Cortex of kidney (tissue), 1 donor: ENCODE measurements at places on chromosomes 7 and 10.

DNA sequence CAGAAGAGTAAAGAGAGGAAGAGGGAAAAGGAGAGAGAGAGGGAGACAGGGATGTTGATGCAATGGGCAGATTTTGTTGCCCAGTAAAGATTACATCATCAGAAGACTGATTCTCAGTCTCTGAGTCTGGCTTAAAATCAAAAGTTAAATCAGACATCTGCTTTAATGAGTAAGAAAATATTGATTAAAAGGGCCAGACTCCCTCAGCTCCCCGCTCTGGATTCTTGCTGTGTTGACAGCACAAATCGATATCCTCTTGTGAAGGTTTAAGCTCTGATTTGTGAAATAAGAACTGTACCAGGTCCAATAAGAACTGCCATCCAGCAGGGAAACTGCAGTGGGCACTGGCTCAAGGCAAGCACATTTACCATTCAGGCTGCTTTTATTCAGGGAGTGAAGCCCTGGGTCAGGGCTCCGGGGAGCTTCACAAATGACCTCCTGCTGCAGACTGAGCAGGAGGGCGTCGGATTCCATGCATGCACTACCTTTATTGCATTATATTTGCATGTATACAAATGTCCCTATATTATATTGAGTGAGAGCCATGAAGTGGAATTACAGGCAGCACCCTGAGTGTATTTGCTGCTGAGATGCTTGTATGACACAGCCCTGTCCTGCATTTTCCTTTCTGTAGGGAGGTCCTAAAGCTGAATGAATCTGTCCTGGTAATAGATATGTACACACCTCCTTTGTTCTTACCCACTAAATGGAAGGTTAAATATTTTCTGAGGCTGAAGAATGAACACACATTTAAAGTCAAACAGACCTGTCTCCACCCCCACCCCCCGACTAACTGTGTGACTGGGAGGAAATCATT lies 401.5 kb downstream of the REEP3 start:
- no peak for DNase-seq

DNA sequence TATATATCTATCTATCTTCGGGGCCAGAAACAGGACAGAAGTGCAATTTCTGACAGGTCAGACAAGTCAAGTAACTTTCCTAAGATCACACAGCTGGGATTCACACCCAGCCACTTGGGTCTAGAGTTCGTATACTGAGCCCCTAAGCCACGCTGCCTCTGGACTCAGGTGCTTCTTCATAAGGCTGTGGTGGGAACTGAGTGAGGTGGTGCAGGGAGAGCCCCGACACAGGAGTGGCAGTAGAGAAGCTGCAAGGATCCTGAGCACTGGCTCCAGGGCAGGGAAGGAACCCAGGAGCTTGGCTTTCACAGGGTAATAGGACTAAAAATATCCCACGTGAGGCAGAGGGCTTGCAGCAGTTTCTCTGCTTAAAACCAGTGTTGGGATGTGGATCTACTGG lies 33.8 kb downstream of the C10orf53 start:
- no peak for DNase-seq

DNA sequence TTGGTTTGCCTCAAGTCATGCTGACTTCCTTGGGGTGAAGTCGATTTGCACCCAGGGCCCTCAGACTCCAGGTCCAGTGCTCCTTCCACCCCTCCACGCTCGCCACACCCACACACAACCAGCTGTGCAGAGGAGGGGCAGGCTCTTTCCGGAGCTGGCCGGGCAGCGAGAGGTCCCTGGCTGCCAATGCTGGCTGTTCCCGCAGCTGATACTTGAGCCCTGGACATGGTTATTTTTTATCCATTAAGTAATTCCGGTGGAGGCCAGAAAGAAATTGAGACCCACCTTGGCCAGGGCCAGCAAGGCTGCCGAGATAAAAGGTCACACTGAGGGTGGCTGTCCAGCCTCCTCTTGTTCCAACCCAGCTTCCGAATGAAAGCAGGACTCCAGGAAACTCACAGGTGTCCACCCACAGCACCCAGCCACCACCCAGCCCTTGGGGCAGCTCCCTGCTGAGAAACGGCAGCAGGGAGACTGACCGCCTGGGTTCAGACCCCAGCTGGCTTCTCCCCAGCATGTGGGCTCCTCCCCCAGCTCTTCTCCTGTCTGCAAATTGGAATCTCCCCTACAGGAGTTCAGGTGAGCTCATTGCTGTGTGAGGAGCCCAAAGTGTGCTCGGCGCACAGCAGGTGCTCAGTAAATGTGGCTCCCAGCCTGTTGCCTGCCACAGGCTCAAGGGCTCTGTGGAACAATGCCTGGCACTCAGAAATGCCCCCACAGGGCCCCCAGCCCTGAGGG lies 77.8 kb downstream of the PDGFA start:
- no peak for DNase-seq

DNA sequence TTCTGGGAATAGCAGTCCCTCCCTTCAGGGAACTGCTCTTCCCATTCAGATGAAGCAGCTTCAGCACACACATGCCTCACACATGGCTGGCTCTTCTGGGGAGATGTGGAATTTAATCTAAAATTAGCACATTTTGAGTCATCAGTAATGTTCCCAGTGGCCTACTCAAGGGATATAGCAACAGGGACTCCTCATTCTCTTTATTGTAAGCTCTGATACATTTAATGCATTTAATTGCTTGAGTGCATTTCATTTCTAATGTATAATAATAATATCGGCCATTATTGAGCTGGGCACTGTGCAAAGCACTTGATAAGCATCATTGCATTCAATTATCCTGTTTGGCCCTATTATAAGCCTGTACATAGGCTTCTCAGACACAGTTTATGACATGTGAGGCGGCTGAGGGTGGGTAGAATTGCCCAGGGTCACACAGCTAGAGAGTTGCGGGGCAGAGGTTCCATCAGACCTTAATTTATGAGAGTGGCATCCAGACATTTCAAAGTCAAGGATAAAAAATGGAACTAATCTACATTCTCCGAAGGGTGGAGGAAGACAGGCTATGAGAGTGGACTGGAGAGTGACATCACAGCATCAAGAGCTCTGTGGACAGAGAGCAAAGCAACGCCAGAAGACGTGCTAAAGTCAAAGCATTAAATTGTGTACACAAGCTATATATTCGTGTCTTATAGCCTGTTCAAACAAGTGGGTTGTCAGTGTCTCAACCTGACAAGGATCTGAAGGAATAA lies 76.8 kb downstream of the LANCL2 start:
- DNase-seq = no peak

DNA sequence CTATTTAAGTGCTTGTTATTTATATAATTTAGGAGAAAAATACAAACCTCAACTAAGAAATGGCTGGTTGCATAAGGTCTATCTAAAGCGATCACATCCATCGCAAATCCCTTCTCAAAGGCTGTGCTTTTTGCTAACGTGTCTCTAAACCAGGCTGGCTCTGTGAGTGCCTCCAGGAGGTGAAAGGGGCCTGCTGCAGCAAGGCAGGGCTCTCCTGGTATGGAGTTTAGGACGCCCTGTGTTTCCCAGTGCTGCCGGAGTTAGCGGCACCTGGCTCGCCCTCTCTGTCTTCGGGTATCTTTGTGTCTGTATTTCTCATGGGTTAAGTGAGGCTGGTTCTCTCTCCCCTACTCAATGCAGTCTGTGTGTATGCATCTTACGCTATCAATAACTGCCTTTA lies 68.4 kb upstream of the ATP6V0A4 start:
- no peak for DNase-seq

DNA sequence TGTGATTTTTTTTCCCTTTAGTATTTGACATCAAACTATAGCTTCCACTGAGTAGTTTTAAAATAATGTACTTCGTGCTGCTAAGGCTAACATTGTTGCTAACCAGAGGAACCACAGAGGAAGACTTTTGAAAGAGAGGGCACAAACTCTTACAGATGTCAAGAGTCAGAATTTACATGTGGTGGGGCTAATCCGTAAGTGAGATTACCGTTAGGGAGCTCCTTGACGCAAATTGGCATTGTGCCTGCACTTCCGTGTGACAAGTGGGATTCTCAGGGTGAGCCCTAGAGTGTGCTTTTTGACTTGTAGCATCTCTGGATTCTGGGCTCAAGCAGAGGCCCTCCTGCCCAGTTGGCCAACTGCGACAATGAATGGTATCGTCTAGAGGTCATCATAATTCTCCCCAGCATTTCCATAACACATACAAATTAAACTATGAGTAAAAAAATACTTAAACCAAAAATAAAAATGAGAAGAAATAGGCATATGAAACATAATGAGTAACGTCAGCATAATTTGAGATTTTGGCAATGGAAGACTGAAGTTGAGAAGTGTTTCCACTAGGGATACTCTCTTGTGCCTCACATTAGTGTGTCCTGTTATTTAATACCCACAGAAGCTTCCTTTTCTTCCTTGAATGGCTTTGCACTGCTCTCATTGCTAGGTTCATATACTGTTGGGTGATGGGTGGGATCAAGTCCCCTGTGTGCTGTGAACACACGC lies 164.0 kb downstream of the SDK1 start:
- DNase-seq = no peak

- DNase-seq = no peak
These were observed 10.4 kb upstream of the PRKG1 start for GRCh38 chr10:51063659-51064535.

GRCh38 chr10:77358656-77359055 lies 279.0 kb downstream of the KCNMA1 start:
- no peak for DNase-seq

DNA sequence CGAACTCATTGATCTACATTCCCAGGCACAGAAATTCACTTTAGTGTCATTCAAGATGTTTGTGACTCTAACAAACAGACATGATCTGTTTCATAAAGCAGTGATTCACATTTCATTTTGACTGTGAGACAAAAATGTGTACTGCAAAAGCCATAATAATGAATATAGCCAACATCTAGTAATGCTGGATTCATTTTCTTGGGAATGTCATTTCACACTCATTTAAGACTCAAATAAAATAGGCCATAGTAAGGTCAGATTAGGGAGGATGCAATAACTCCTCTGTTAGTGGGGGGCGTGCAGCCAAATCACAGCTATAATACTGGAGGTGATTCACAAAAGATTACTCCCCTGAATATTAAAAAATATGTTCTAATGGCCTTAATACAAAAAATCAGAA lies 566.6 kb upstream of the ZWINT start:
- DNase-seq = no peak

- DNase-seq = no peak
These were observed 148.7 kb downstream of the MYOF start for GRCh38 chr10:93333278-93333978.

GRCh38 chr7:7682861-7683260 lies 35.5 kb downstream of the RPA3 start:
- no peak for DNase-seq

- DNase-seq = no peak
These were observed 80.9 kb upstream of the SHH start for GRCh38 chr7:155893176-155893575.

DNA sequence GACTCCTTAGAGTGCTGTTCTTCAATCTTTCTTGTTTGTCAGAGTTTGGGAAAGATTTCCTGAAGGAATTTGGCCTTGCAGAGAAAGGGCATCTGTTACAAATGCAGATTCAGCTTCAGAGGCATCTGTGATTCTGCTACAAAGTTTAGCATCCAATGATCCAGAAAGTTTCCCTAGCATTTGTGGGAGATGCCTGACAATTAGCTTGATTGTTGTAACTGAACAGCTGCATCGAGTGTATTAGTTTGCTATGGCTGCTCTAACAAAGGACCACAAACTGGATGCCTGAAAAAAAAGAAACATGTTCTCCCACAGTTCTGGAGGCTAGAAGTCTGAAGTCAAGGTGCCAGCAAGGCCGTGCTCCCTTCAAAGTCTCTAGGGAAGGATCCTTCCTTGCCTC lies 365.1 kb downstream of the GRID1 start:
- DNase-seq = no peak

GRCh38 chr10:125533866-125534265 lies 149.1 kb downstream of the TEX36 start:
- DNase-seq = no peak

- no peak for DNase-seq
These were observed 33.9 kb upstream of the SLC29A3 start for GRCh38 chr10:71285180-71285545.

DNA sequence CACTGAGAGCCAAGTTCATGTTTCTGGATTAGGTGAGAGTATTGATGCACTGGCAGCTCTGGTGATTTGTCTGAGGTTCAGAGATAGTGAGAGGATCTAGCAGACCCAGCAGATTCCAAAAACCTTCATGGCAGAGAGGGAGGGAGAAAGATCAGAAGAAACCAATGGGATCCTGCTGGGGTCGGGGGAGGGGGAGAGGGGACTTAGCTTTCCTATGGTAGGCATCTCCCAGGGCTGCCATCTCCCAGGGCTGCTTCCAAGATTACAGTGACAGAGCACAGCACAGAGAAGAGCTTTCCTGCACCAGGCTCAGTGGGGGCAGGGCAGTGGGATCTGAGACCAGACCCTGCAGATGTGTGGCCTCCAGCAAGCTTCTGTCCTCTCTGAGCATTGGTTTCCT lies 76.8 kb upstream of the GDF10 start:
- no peak for DNase-seq

DNA sequence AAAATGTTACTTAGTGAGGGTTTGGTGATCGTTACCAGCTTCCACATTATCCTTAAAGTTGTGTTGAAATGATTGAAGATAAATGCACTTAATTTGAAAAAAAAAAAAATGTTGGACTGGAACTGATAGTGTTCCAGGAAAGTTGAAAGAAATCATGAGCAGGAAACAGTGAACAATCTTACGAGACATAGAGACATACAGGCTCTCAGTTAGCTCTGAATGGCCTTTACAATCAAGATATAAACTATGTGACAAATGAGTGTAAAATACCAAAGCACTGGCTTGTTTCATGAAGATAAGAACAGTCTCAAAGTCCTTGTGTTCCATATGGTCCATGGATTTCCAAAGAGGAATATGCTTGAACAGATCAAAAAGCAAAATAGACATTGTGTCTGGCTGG lies 430.1 kb upstream of the ETV1 start:
- no peak for DNase-seq

DNA sequence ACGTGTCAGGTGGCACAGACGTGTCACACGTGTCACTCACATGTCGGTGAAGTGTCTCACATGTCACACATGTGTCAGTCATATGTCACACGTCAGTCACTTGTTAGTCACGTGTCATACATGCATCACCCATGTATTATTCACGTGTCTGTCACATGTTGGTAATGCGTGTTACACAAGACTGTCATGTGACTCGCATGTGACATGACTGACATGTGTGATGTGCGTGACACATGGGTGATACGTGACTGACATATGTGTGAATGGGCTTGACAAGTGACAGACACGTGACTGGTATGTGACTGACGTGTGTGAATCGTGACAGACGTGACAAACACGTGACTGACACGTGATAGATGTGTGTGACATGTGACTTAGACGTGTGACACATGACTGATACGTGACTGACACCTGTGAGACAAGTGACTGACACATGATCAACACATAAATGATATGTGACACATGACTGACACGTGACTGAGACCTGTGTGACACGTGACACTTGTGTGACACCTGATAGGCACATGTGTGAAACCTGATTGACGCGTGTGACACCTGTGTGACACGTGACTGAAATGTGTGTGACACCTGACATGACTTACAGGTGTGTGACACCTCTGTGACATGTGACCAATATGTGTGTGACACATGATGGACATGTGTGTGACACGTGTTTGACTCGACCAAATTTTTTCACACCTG lies 56.1 kb downstream of the ZNF92 start:
- DNase-seq = no peak
